Fibroblast of gingiva (primary cell): ENCODE measurements at places on chromosomes 4 and X.

DNA sequence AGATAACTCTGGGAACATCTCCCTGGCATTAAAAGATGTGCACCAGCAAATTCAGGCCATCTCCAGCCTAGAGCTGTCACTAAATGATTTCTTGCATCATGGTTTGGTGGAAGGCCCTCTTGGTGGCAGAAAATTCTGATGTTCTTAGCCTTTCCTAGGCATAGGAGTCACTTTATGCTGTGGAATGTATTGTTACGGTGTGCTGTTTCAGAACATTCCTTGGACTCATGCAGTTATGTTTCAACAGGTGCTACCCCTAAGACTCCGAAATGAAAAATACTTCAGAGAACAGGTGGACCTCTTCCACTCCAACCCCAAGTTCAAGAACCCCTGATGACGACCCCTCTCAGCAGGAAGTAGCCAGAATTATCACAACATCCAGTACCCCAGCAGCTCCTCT, 20.3 kb upstream of the PAPSS1 start:
- peak; percentile 9 for DNase-seq

DNA sequence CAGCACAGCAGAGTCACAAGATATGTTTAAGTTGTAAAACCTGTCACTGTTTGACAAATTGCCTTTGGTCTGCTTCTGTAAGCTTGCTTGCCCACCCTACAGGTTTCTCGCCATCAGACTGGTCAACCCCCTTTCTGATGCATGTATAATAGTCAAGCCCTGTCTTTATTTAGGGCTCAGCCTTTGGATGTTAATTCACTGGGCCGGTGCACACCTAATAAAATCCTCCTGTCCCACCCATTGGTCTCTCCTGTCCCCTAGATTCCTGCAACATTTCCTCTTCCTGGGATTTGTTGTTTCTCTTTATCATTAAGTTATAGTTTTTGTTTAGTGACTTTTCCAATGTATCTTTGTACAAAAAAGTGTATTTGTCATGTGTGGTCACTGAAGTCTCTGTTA, 38.2 kb downstream of the GLUD2 start:
- no peak for DNase-seq

DNA sequence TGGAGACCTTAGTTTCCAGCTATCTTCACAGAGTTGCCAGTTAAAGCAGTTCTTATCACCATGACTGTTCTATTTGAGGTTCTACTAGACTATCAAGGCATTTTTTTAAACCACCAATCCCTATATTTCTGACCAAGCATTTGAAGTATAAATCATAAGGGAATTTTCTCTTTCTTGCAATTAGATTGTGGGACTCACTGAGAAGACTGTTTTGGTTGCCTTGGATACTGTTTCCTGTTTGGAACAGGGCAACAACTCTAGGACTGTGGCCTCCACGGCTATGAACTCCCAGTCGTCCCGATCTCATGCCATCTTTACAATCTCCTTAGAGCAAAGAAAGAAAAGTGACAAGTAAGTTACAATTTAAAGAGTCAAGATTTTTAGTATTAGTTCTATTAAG, 11.8 kb downstream of the KIF4A start:
- DNase-seq: peak; percentile 51

DNA sequence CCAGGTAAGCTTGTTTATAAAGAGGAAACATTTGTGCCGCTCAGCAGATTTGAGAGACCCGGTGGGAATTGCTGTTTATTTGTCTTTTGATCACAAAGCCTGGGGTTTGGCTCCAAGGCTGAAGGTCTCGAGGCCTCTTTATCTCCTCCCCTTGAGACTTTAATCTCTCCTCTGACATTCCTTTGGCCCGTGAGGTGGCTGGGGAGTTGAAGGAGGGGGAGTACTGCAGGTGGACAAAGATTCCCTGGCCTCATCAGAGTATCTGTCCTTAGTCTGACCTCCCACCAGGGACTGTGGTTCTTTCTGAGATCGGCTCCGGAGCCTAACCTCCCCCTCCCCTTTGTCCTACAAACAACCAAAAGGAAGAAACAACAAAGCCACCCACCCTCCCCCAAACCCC, 216.5 kb downstream of the MID1IP1 start:
- no peak for DNase-seq

DNA sequence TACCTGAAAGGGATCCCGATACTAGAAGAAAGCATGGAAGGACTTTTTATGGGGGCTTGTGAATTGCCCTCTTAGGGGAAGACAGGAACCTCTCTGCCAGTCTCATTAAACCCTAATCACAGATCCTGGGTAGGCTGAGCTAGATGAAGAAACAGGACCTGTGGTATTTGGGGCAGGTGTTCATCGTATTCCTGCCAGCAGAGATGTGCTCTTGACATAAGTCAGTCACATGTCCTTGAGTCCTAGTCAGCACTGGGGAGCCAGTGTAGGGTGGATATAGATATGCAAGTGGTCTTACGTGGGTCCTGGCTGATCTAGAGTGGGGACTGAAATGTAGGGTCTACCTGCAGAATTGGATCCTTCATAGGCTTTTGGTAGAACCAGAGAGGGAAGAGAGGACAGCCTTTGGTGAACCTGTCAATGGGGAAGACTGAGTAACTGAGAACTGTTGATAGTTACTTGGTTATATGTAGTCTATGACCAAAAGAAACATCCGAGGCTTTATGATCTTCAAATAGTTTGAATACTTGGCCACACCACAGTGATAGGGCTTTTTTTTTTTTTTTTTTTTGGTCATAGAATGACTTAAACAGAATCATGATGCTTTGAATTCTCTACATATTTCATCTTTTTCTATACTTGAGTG, 63.5 kb upstream of the WDR1 start:
- DNase-seq: no peak

DNA sequence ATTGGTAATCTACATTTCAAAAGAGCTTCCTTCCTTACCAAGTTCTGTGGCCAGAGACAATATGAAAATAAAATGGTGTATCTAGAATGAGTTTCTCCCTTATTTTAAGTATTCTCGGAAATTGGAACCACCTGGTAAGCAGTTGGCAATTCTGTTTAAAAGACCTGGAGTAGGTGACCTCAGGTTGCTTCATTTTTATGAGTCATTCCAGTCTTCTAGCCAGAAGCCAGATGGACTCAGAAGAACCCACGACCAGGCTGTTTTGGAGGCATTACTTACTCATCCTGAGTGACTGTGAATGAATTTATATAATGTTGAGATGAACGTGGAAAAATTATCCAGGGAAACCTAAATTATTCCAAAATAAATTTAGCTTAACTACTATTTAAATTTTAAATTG, 9.1 kb downstream of the BMPR1B start:
- no peak for DNase-seq

DNA sequence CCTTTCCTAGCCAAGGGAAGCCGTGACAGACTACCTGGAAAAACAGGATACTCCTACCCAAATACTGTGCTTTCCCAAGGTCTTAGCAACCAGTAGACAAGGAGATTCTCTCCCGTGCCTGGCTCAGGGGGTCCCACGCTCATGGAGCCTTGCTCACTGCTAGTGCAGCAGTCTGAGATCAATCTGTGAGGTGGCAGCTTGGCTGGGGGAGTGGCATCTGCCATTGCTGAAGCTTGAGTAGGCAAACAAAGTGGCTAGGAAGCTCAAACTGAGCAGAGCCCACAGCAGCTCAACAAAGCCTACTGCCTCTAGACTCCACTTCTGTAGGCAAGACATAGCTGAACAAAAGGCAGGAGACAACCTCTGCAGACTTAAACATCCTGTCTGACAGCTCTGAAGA, 177.1 kb downstream of the PARM1 start:
- DNase-seq: no peak

DNA sequence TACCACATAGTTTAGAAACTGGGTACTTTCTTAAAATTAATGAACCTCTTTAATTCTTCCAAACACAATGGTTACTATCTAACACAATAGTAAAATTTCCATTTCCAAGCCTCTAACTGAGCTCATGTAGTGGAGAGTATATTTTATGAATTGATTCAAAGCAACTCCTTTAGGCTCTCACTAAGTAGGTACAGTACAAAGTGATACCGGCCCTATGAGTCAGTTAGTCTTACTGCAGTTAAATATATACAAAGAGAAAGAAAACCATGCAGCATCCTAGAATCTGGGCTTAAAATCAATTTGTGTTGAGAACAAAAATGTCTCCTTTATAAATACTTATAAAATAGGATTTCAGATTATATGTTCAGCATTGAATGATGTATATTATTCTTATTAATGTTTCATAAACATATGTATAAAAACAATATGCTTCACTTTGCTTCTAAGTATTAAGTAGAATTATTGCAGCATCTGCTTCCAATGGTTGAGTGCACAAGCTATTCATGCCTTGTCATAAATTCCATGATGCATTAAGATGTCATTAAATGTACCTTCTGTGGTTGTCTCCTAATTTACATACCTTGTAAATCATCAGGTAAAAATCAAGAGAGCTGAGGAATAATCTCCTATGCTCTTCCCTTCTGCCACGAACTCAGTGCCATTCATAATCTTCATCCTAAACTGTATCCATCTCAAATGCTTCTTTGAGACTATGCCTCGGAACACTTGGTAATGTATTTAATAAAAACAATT, 1037.8 kb downstream of the STPG2 start:
- DNase-seq: no peak
